ENCODE measurements at places on chromosomes 4 and X.

GRCh38 chr4:152348670-152349069 lies 187.2 kb downstream of the FBXW7 start:
- DNase-seq = no peak

DNA sequence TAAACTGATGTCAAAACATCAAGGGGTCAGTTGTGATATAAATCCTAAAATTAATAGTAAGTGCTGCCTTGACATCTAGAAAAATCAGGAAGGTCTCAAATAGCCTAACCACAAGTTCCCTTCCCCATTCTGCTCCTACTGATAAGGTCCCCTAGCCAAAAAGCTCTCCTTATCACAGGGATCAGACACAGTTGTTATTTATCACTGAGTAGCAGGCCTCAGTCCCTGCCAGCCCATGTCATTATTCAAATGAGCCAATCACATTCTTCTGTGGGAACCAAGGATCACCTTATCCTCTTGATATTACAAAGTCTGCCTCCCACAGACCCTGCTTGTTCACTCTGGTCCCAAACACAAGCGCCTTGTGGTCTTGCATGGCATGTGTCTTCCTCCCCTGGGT lies 23.3 kb upstream of the TMEM255A start:
- DNase-seq = no peak

DNA sequence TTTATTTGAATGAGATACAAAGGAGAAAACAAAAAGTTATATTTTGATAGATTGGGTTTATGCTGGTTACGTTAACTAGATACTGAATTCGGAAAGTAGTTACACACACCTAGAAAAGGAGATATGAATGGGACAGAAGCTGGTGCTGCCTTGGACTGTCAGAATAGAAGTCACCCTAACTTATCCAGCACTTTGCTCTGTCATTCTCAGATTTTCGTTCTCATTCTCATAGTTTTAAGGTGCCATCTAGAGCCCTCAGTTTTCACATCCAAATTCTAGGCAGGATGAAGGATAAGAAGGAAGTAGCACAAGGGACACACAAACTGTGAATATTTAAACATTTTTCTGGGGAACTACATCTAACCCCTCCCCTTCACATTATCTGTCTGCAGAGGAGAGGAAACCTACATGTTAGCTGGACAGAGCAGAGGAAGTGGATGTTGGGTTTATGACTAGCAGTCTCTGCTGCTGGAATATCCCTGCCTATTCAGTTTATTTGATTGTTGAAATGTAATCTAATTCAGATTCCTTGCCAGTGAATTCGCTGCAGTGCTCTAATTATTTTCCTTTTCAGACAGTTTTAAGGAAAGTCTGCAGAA lies 521.9 kb downstream of the FAT4 start:
- no peak for DNase-seq

- DNase-seq = peak; percentile 95
Measured at GRCh38 chr4:89056953-89057398, at the start of gene FAM13A. FAM13A (minus strand) TSS chr4:89057185; CDS start chr4:89056964, 221 bp downstream.

DNA sequence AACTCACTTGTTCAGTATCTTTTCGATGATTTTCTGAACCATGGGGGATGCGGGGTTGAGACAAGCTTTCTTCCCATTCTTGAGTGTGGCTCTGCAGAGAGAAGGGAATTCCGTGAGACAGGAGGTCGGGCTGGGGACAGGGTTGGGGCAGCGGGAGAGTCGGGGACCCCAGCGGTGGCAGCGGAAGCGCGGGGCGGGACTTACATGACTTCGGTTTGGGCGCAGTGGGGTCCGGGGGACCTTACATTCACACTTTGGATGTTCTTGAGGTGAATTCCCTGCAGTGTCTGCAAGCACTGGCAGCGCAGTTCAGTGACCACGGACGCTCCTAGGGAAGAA lies 434 bp downstream of the CXCL3 start:
- no peak for DNase-seq

DNA sequence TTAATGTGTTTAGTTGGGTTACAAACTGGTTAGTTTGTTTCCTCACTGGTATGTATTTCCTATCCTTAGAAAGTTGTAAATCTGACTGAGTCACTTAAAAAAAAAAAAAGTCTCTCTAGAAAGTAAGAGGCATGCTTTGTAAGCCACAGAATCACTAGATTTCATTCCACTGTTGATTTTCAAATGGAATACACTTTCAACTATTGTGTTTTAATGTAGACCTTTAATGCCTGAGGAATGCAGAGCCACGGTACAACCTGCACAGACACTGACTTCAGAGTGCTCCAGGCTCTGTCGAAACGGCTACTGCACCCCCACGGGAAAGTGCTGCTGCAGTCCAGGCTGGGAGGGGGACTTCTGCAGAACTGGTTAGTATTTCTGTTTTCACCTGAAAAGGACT lies 88.6 kb downstream of the HHIP start:
- no peak for DNase-seq

Data from iPS DF 19.7 (cell line).